ENCODE measurements at places on chromosomes 6 and 20.
A peak's percentile ranks its signal among the peaks of the same experiment; 100 is the strongest.

DNA sequence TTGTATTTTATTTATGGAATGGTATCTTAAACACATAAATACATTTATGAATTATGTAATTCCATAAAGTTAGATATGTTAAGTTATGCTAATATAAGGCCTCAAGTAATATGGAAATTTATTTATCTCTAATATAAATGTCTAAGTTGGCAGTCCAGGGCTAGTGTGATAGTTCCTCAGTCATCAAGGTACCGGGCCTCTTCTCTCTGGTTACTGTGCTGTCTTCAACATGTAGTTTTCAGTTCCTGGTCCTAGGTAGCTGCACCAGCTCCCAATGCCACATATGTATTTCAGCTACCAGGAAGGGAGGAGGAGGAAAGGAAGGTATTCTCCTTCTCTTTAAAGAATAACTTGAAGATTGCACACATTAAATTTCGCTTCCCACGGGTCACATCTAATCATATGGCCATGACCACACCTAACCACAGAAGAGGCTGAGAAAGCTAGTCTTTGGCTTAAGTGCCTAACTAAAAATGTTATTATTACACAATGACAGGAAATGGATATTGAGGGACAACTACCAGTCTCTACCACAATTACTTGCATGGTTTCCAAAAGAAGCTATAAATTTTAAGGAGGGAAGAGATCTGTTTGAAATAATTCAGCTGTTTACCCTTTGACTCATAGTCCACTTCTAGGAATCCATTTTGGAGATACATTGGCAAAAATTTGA, 68.6 kb downstream of the BCKDHB start:
- no peak for DNase-seq

GRCh38 chr20:52800734-52801627, 171.2 kb upstream of the TSHZ2 start:
- no peak for DNase-seq

DNA sequence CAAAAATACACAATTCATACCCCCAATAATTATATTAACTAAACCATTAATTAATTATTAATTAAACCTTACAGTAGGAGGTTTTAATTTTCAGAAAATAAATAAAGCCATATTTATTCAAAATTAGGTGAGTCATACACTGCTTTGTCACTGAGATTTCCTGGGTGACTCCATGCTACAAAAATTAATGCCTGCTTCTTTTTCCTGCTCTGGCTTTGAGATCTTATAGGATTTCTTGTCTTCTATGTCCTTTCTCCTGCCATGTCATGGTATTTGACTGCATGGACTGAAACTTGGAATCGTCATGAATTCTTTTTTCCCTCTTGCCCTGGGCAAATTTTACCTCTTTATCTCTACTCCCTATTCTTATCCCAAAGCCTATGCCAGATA, 133.2 kb downstream of the PHACTR1 start:
- DNase-seq, result no peak

GRCh38 chr20:40771308-40771610, 82.2 kb upstream of the MAFB start:
- no peak for DNase-seq

DNA sequence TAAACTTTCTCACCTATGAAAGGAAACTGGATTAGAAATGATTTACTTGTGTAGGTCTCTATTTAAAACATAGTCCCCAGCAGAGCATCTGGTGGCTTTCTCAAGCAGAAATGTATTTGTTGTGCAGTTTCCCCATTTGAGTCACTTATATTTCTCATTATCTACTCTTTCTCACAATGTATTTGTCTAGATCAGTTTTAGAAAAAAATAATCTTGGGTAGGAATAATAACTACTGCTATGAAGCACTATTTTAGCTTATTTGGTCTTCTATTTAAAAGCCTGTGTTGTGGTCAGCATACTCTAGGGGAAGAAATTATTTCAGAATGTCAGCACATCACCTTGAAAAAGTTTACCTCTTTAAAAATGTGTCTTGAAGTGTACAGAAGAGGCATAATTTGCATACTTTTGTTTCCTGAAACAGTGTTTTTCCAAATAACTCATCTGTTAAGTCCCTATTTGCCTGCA, 60.9 kb upstream of the PRL start:
- DNase-seq, result no peak

GRCh38 chr6:51936531-51937290, 150.7 kb downstream of the PKHD1 start:
- DNase-seq, result no peak

GRCh38 chr6:55281215-55281614, 46.1 kb upstream of the GFRAL start:
- DNase-seq, result no peak

DNA sequence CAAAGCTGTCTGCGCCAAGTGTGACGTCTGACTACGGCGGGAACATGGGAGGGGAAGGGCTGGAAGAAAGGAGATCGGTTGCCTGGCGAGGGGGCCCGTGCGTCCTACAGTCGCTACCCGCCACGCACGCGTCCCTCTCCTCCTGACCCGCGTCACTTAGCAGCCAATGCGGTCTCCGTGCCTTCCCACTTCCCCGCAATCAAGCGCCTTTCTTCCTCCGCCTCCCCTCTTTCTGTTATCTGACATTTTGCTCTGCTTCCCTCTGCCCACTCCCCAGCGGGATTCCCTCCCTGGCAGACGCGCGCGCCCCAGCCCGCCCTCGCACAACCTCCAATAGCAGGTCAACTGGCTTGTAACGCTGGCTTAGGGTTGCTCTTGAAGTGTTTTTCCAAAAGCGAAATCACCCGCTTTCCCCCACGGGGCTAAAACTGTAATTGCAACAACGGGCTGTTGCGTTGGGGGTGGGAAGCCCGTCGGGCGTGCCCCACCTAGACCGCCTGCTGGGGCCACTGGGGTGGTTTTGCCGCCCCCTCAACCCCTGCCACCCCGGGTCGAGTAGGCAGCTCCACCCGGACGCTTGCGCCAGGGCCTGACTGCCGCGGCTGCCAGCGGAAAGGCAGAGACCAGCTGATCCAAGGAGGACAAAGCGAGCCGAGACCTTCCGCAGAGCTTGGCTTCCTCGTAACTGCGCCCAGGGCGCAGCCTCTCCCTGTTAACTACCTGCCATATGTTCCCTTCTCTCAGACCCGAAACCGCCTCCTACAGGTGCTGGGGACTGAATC, 6.2 kb upstream of the SOX4 start:
- DNase-seq, result no peak

DNA sequence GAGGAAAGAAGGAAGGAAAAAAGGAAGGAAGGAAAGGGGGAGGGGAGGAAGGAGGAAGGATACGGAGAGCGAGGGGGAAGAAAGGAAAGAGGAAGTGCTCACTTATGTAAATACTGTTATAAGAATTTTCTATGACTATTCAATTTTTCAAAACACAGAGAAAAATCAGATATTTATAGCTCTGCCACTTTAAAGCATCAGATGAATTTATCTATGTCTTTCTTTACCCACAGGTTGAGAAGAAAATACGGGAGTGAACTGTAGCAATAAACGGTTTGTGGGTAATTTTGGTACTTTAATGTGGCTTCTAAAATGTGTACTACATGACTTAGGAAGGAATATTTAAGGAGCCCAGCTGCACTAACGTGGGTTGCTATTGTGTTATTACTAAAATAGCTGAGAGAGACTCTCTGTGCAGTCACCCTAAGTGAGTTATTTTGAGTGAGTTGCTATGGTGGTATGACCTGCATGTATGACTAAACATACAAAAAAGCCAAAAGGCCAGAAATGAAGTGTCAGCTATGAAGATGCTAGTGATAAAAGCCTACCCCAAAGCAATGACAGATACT, 225.5 kb downstream of the SOD2 start:
- DNase-seq, result no peak

DNA sequence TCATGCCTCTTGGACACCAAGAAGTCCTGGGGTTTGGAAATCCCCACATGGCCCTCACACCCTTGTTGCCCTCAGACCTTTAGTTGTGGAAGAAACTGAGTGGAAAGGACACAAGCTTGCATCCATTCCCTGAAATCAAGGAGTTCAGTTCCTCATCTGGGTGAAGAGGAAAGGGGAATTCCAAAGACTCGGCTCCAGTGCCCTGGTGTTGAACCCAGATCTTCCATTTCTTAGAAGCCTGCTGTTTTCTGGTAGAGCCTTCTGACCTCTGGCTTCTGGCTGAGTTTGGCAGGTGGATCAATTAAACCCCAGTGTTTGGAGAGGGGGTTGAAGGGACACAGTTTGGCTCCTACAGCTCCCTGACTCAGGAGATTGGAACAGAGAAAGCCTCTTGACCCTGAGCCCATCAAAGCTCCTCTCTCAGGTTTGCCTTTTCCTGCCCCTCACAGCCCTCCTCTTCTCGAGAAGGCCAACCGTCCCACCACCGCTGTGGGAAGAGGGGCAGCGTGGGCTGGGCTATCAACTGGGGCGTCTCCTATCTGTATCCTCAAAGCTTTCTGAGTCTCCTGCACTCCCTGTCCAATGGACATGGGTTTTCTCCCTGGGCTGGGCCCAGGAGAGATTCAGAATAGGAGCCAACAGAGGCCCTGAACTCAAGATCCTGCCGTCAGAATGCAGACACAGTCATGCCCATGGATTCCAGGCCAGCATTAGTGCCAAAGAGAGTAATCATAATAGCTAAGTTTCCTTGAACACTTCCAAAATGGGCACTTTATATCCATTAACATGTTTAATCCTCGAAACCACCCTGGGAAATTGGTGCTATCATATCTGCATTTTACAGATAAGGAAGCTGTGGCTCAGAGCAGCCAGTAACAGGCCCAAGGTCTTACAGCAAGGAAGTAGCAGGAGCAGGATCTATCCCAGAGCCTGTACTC, 146.2 kb downstream of the VEGFA start:
- DNase-seq, result no peak

GRCh38 chr6:163922562-163922961, 508.0 kb downstream of the QKI start:
- DNase-seq, result no peak

- DNase-seq, result no peak
Measured at GRCh38 chr6:128494440-128494839, 26.0 kb downstream of the PTPRK start.

GRCh38 chr20:63029358-63030121, 22.8 kb upstream of the BHLHE23 start:
- no peak for DNase-seq

DNA sequence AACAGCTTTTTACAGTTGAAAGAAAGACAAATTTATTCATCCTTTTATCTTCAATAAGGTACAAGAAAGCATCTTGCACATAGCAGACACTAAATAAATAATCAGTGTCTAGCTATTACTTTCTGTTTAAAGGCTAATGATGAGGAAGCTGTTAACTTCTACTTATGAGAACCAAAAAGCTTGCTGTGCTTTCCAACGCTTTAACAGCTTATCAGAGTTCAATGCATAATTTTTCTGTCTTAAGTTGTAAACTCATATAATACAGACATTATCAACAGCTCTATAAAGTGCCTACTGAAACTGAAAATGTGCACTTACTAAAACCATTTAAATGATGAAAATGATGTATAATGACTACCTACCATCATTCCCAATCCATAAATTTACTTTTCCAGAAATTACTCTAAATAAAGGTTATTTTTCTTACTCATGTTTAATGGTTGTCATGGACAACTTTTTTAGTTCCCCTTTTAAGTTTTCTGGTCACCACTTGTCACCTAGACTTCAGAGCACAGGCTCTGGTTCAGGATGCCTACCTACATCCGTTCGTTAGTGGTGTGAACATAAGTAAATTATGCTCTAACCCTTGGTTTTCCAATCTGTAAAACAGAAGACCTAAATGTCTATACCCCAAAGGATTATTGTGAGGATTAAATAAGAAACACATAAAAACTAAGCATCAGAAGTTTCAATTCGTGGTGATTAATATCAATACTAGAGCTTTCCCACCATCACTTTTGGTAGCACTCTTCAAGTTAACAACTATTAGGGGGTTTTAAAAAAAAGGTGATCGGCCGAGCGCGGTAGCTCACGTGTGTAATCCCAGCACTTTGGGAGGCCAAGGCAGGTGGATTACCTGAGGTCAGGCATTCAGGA, 8.0 kb downstream of the PNISR start:
- no peak for DNase-seq

- peak; percentile 75 for DNase-seq
Measured at GRCh38 chr20:34515484-34516246, 557 bp upstream of the DYNLRB1 start.

- DNase-seq, result no peak
Measured at GRCh38 chr6:124962639-124963415, 590 bp downstream of the RNF217 start.

DNA sequence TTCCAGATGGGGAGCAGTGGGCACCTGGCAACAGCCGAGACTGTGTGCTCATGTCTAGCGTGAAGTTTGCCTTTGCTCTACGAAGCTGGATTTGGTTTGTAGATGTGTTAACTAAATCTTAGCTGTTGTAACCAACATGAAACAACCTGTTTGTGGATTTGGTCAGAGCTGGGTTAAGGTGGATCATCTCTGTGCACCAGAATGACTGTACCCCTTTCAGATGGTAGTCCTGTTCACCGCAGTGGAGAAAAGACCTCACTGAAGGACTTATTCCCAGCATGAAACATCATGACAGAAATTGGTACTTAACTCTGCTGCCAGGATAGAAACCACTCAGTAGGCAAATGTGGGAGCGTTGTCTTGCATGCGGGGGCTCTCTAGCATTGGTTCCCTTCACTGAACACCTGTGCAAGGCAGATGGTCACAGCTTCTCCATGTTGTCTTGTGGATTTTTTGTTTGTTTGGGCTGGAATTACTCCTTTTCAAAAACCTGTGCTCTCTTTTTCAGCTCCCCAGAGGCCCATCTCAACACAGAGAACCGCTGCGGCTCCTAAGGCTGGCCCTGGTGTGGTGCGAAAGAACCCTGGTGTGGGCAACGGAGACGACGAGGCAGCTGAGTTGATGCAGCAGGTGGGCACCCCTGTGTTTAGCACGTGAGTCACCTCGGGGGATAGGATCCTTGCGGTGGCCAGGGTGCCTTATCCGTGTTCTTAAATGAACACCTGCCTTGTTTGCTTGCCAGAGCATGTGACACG, 19.3 kb upstream of the EFCAB8 start:
- no peak for DNase-seq

GRCh38 chr20:53238121-53238660, 266.0 kb downstream of the TSHZ2 start:
- DNase-seq, result no peak

DNA sequence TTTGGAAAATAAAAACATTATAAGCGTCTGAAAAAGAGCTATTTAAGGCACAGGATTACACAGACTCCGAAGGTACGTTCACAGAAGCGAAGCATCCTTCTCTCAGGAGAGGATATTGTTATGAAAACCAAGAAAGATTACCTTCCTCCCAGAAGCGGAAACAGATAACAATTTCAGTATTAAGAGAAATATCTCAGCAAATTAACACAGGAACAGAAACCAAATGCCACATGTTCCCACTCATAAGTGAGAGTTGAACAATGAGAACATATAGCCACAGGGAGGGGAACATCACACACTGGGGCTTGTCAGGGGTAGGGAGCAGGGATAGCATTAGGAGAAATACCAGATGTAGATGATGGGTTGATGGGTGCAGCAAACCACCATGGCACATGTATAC, 109.7 kb downstream of the CDK19 start:
- no peak for DNase-seq

GRCh38 chr20:6157345-6157744, 34.5 kb upstream of the FERMT1 start:
- no peak for DNase-seq
